ENCODE measurements at places on chromosomes 13 and 19. TPM values are rescaled to one million over a fixed set of nuclear protein-coding genes. Genes with fewer than 3 reads are reported as not detected.

ADGRE2 gene
- total RNA-seq, result 0.73 TPM

ALOX5AP gene
- total RNA-seq, result 230 TPM

ZNF835 gene
- total RNA-seq, result 0.68 TPM

EML2 gene
- total RNA-seq, result 146 TPM

CALR3 gene
- not detected for total RNA-seq

GRCh38 chr13:83162493-83162892 is 719.8 kb downstream of the SLITRK1 start:
- H3K27ac ChIP-seq, result no peak overlapping the region
- no peaks in the 10 kb centered on the region for H3K36me3 ChIP-seq
- no peaks in the 10 kb centered on the region for H3K27me3 ChIP-seq
- no peak overlapping the region for H3K4me3 ChIP-seq
- no peak for DNase-seq
- no peaks in the 10 kb centered on the region for H3K4me1 ChIP-seq

DNA sequence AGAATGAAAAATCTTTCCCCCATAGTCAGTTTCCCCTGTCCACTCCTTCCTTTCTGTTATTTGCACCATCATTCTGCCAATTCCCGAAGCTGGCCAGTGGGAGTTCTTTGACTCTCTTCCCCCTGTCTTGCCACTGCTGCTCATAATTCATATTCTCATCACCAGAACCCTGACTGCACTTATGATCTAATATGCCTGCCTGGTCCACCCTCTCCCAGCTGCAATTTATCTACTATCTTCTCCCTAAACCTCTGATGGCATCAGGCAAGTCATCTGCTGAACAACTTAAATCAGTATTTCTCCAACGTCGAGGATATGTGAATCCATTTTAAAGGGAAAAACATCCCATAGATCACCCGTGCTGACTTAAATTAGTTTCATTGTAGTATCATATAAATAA is 458.0 kb upstream of the GPC6 start:
- no peak for DNase-seq
- no peaks in the 10 kb centered on the region for H3K27me3 ChIP-seq
- H3K4me1 ChIP-seq, result no peaks in the 10 kb centered on the region
- no peak overlapping the region for H3K27ac ChIP-seq
- no peak overlapping the region for H3K4me3 ChIP-seq

- H3K27me3 ChIP-seq, result peaks cover 10% of the 10 kb centered on the region
- H3K4me3 ChIP-seq, result no peak overlapping the region
- peaks cover 6% of the 10 kb centered on the region for H3K4me1 ChIP-seq
- no peak overlapping the region for H3K27ac ChIP-seq
- no peaks in the 10 kb centered on the region for H3K36me3 ChIP-seq
- no peak for DNase-seq
Measured at GRCh38 chr13:46075811-46076210, 23.3 kb upstream of the ZC3H13 start.

DNA sequence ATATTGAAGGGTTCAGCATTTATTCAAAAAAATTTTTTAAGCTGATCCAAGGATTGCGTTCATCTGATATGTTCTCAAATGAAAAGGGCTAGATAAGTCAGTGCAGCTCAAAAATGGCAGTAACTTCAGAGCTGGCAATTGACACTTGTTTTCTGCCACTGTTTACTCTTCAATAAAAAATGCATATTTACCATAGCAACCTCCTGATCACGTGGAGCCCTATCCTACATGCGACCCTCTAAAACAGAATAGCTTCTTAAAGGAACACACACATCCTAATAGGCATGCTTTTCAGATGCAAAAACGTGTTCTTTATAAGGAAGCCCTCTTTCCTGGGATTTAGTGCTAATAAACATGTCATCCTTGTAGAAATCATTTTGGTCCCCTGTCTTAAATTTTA is 150.2 kb downstream of the ZNF536 start:
- no peaks in the 10 kb centered on the region for H3K4me1 ChIP-seq
- DNase-seq, result no peak
- H3K36me3 ChIP-seq, result no peaks in the 10 kb centered on the region
- no peaks in the 10 kb centered on the region for H3K27me3 ChIP-seq
- H3K27ac ChIP-seq, result no peak overlapping the region
- no peak overlapping the region for H3K4me3 ChIP-seq

DNA sequence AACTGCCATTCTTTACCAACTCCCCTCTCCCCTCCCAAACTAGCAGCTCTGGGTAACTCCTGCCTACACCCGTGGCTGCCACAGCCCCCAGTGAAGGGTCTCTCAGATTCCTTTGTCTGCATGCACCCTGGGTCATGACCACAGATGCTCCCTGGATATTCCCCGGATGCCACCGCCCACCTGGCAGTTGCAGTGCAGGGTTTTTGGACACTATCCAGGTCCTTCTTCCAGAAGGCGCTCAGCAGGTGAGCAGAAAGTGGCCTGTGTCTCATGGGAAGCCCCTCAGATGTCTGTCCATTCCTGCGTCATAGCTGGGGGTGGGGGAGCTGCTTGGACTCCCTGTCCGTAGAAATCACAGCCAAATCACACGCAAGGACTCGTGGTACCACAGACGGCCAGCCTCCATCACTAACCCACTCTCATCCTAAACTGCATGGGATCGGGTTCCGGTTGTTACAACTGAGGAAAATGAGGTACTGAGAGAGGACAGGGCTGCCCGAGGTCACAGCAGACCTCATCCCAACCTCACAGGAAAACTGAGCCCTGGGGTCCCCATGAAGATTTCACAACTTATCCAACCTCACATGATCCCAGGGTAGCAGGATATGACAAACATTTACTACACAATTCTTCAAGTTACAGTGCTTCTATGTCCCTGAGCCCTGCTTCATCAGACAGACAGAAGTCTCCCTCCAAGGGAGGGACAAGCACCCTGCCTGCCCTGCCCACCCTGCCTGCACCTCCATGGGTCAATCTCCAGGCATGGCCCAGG is 38.6 kb downstream of the ELL start:
- DNase-seq, result no peak
- no peak overlapping the region for H3K4me3 ChIP-seq
- peaks cover 19% of the 10 kb centered on the region for H3K36me3 ChIP-seq

GRCh38 chr13:97855570-97856303 is 97.7 kb upstream of the IPO5 start:
- no peak overlapping the region for H3K27ac ChIP-seq
- H3K4me1 ChIP-seq, result no peaks in the 10 kb centered on the region
- no peak overlapping the region for H3K4me3 ChIP-seq
- H3K36me3 ChIP-seq, result no peaks in the 10 kb centered on the region

- no peak for DNase-seq
- no peaks in the 10 kb centered on the region for H3K4me1 ChIP-seq
- no peak overlapping the region for H3K4me3 ChIP-seq
- H3K36me3 ChIP-seq, result no peaks in the 10 kb centered on the region
Measured at GRCh38 chr13:50701469-50701868, 142.0 kb downstream of the DLEU7 start.

Data from activated CD4-positive, alpha-beta memory T cell treated with anti-CD3 and anti-CD28 coated beads, Interleukin-2, amount 10 ng/mL, durations not matched to agents 7 days and 5 days (primary cell).